ENCODE measurements at places on chromosomes 6 and 20. TPM values are rescaled to one million over a fixed set of nuclear protein-coding genes. Genes with fewer than 3 reads are reported as not detected.

The CYP21A2 gene
- total RNA-seq: not detected

The GABRR1 gene
- 0.45 TPM for total RNA-seq

The PI16 gene
- total RNA-seq: 21.3 TPM

The CTCFL gene
- not detected for total RNA-seq

The LRRN4 gene
- not detected for total RNA-seq

The DEFB115 gene
- not detected for total RNA-seq

The DEFB112 gene
- total RNA-seq: not detected

The TGM2 gene
- total RNA-seq: 44.3 TPM

The DUSP15 gene
- total RNA-seq: not detected

The EYS gene
- not detected for total RNA-seq

The LRRC73 gene
- not detected for total RNA-seq

The C20orf202 gene
- not detected for total RNA-seq

The GGT7 gene
- 19.0 TPM for total RNA-seq

The TCEA2 gene
- 30.7 TPM for total RNA-seq

The ZNF391 gene
- under 0.01 TPM for total RNA-seq

The DEFB124 gene
- total RNA-seq: not detected

The CABLES2 gene
- total RNA-seq: 7.8 TPM

The ADA gene
- total RNA-seq: 2.3 TPM

The CDH4 gene
- total RNA-seq: 2.2 TPM

The CST5 gene
- not detected for total RNA-seq

The HLA-DRB5 gene
- total RNA-seq: 12.5 TPM

The DACT2 gene
- 0.87 TPM for total RNA-seq

The DDX27 gene
- total RNA-seq: 19.7 TPM

The NKAIN4 gene
- total RNA-seq: not detected

The PGBD1 gene
- 5.1 TPM for total RNA-seq

The DOK5 gene
- total RNA-seq: not detected

The NR2E1 gene
- total RNA-seq: not detected

The CPXM1 gene
- total RNA-seq: not detected

The EEF1E1 gene
- total RNA-seq: 19.6 TPM

The PDE10A gene
- 3.5 TPM for total RNA-seq

The RBM12 gene
- total RNA-seq: 57.5 TPM

The CAGE1 gene
- total RNA-seq: not detected
